ENCODE measurements at places on chromosomes 3 and 15. TPM values are rescaled to one million over a fixed set of nuclear protein-coding genes. Genes with fewer than 3 reads are reported as not detected.

The GPR171 gene
- 13.7 TPM for total RNA-seq

The SAMMSON gene
- not detected for total RNA-seq

The RASGRP1 gene
- 12.7 TPM for total RNA-seq

The PPP1R14D gene
- total RNA-seq, result not detected

The PTX3 gene
- total RNA-seq, result 5.1 TPM

The MST1R gene
- total RNA-seq, result 2.0 TPM

The DPPA4 gene
- total RNA-seq, result 6.1 TPM

The ZNF80 gene
- total RNA-seq, result 0.06 TPM

The SST gene
- 1.1 TPM for total RNA-seq

The KIF23 gene
- 17.9 TPM for total RNA-seq

The MEIS2 gene
- total RNA-seq, result 276 TPM

The COX17 gene
- 44.3 TPM for total RNA-seq

The ZBED2 gene
- not detected for total RNA-seq

The CNTN3 gene
- total RNA-seq, result 8.1 TPM

The RETNLB gene
- total RNA-seq, result not detected

The SLC22A13 gene
- 6.1 TPM for total RNA-seq

The XXYLT1 gene
- 28.6 TPM for total RNA-seq

The CD200 gene
- 13.4 TPM for total RNA-seq

The GRK7 gene
- total RNA-seq, result not detected

The GOLGA8T gene
- 1.8 TPM for total RNA-seq

The ATP13A4 gene
- total RNA-seq, result 2.9 TPM

The CIB1 gene
- total RNA-seq, result 19.7 TPM

The NRG4 gene
- total RNA-seq, result 2.5 TPM

The ABHD6 gene
- total RNA-seq, result 10.0 TPM

The LRRC34 gene
- 8.3 TPM for total RNA-seq

The PLA2G4F gene
- total RNA-seq, result 27.8 TPM

The IMPG2 gene
- total RNA-seq, result 0.70 TPM

The SLC9C1 gene
- total RNA-seq, result 1.5 TPM

The BOC gene
- total RNA-seq, result 40.6 TPM

The NOX5 gene
- total RNA-seq, result 0.23 TPM

The PLA2G4D gene
- total RNA-seq, result not detected

The PIERCE2 gene
- 2.6 TPM for total RNA-seq

The FBXW12 gene
- total RNA-seq, result 0.23 TPM

The B4GALT4 gene
- total RNA-seq, result 22.6 TPM

The HESX1 gene
- 0.76 TPM for total RNA-seq

The PRKAR2A gene
- total RNA-seq, result 24.2 TPM

The DIS3L gene
- total RNA-seq, result 36.6 TPM

The RPUSD2 gene
- total RNA-seq, result 12.2 TPM

The CCK gene
- 0.82 TPM for total RNA-seq

The PRSS50 gene
- total RNA-seq, result 0.99 TPM

The GDPGP1 gene
- 8.3 TPM for total RNA-seq

The ZIC1 gene
- 1.9 TPM for total RNA-seq

The TAGLN3 gene
- total RNA-seq, result 0.76 TPM

The OGG1 gene
- total RNA-seq, result 33.7 TPM

The GREM1 gene
- total RNA-seq, result 0.35 TPM

The MEX3B gene
- total RNA-seq, result 16.7 TPM

The CHRNB4 gene
- total RNA-seq, result 2.0 TPM

The TEX55 gene
- total RNA-seq, result not detected

The DNAJC17 gene
- 18.1 TPM for total RNA-seq

The EPHA6 gene
- 3.2 TPM for total RNA-seq

The CCR9 gene
- total RNA-seq, result 0.18 TPM

The TPRG1 gene
- 3.9 TPM for total RNA-seq

The ANKUB1 gene
- not detected for total RNA-seq

Measured in metanephros (tissue), 2 donors.